ENCODE measurements at places on chromosomes 1 and 21.

DNA sequence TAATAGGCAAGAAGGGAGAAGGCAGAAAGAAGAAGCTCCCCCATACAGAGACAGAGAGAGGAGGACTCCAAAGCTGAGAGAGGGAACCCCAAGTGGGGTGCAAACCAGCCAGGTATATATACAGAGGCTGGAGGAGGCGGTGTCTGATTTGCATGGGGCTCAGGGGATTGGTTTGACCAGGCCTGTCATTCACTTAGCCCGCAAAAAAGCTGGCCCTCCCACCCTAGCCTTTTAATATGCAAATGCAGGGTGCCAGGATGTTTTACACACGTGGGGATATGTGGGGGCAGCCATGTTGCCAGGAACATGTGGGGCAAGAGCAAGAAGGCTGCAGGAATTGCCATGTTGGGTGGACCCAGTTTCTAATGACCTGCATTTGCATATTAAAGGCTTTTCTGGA is 37.0 kb upstream of the TENT5B start:
- no peak for DNase-seq

- DNase-seq = no peak
These were observed 56.7 kb downstream of the PRDM2 start for GRCh38 chr1:13756557-13757315.

- no peak for DNase-seq
These were observed 34.1 kb downstream of the CLCA1 start for GRCh38 chr1:86502721-86503405.

DNA sequence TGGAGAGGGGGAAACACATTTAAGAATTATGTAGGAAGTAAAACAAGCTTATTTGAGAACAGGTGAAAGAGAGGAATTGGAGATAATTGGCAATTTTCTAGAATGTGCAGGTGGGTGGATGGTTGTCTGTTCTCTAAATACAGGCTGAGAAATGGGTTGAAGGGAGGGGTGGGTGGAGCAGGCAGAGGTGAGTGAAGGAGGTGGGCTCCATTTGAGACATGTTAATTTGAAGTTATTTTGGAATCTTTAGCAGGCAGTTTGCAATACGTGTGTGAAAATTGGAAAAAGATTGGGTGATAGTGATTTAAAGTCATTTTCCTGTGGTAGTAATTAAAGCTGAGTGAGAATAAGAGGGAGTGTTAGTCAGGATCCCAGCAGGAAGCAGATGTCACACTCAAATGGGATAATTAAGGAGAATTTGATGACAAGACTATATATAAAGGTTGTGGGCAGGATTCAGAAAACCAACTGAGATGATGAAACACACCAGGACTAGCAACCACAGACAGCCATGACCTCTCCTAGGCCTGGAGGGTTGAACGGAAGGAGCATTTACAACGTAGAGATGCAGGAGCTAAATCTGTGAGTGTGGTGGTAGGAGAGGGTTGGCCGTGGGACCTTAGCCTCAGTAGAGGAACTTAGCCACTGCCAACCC is 40.6 kb downstream of the CHRM3 start:
- DNase-seq = no peak

- peak; percentile 78 for DNase-seq
These were observed 128.3 kb downstream of the CASZ1 start for GRCh38 chr1:10667861-10668761.

DNA sequence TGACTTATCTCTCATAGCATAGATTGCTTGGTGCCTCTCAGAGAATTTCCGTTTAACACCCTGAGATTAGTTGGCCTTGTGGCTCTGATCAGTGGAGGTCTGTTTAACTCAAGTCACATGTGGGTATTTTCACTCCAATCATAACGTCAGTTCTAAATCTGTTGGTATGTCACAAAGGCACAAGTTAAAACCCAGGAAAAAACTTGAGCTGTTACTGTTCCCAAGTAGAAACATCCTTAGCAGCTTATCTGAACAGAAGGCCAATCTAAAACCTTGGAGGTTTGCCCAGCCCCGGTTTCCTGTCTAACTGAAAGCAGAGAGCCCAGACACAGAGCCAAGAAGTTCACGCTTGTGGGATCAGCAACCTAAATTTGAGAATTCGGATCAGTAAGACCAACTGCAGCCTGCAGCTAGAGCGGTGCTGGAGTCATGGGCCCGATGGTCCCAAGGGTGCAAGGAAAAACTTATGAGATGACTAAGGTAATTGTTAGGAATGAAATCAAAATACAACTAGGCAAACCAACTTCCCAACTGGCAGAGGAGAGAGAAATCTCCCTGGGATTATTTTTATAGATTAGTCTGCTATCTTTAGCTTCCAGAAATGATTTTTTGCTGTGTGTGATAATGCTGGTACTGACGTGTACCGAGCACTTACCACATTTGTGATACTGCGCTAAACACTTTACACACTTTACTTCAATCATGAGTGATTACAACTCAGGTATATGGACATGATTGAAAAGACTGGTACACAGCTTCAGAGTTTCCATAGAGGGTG is 90.2 kb upstream of the C1orf21 start:
- DNase-seq = peak; percentile 92

- no peak for DNase-seq
These were observed 27.5 kb upstream of the PRKACB start for GRCh38 chr1:84116558-84116957.

DNA sequence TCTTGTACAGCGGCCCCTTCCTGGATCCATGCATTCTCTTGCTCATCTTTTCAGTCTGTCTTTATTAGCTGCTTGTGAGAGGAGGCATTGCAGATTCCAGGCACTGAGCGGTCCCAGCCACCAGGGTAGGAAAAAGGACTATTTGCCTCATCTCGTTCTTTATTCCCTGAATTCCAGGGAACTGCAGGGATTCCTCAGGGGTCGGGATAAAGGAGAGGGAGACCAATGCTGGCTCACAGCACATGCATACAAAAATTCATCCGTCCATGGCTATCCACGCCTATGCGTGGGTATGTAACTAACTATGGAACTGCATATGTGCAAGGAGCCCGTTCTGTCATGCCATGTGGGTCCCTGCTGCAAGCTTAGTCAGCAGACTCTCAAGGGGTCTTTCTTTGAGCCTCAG is 879 bp upstream of the PLPPR5 start:
- peak; percentile 73 for DNase-seq

DNA sequence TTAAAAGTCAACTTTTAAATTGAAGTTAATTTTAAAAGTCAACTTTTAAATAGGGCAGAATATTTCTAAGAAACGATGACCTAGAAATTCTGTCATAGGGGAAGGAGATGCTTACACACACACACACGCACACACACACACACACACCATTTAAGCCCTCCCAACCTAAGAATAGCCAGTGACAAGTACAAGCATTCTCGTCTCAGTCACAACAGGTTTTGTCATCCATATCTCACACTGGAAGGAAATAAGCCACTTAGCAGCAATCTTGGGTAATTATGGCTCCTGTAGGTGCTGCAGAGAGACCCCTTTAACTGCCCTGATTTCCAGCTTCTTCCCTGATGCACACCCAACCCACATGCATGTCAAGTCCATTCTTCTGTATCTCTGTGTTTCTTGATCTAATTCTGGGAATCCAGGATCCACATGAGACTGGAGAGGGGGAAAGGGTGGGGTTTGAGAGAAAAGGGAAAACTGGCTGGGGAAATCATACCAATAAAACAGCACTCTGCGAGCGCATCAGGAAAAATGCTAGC is 338.1 kb downstream of the PAPPA2 start:
- peak; percentile 26 for DNase-seq

DNA sequence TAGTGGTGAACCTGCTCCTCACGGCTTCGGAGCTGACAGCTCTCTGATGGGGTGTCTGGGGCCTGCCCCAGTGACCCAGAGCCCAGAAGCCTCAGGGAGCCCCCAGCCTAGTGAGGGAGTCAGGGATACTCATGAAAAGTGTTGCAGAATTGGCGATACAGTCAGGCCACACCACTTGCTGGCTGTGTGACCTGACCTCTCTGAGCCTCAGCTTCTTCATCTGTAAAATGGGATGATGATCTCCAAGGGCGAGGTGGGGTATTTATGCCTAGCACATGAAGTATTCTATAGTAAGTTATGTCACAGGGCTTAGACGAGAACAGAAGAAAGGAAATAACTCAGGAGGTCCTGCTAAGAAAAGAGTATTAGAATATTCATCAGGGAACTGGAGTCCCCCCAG is 1.6 kb downstream of the TMEM51 start:
- no peak for DNase-seq

- DNase-seq = no peak
These were observed 105.9 kb upstream of the KCNK2 start for GRCh38 chr1:214976665-214977064.

Measured in eye (tissue), 1 donor.